NCI-H524 (cell line): ENCODE measurements at places on chromosomes 6 and 20.
A peak's percentile ranks its signal among the peaks of the same experiment; 100 is the strongest.

GRCh38 chr20:56716806-56717205 lies 87.7 kb downstream of the TFAP2C start:
- peak; percentile 46 for DNase-seq

GRCh38 chr6:160042788-160043301 lies 74.0 kb downstream of the IGF2R start:
- DNase-seq = no peak

DNA sequence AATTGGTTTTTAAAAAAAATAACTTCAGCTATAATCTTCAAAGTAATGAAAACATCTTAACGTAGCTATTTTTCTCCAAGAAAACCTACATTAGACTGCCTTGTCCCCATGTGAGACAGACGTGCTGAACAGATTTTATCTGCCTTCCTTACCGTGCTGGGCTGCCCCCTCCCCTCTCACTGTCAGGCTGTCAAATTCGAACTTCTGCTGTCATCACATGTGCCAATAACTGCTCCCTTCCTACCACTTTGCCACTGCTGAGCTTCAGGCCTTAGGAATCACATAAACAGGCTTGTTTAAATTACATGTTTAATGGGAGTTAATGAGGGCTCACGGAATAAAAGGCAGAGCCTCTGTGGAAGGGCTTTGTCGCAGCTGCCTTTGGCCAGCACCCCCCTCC lies 77.0 kb upstream of the NHSL1 start:
- peak; percentile 89 for DNase-seq

DNA sequence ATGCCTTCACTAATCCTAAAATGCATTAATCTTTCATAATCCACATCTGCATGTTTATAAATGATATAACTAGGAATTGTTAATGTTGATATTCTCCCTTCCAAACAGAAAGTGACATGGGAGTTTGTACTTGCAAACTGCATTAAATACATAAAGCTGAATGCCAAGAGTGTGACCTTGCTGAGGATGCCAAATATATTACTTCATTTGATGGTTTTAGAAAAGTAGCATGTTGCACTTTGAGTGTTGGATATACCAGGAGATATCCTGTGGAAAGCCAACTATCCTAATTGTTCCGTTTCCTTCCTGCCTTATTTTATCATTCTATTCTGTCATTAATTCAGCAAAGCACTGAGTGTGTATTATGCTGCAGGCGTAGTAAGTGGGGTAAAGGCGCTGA lies 229.8 kb downstream of the TMEM242 start:
- no peak for DNase-seq

DNA sequence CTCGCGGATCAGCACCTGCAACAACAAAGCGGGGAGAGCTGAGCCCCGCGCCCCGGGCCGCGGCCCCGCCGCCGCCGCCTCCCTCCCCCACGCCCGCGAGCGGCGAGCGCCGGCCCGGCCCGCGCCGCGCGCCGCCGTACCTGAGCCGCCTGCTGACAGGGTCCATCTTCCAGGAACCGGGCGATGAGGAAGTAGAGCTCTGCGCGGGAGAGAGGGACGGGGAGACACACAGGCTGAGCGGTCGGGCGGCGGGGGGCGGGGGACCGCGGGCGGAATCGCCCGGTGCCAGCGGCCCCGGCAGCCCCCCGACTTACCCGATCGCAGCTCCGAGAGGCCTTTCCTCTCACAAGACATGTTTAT lies 359 bp downstream of the PHIP start:
- DNase-seq = no peak

DNA sequence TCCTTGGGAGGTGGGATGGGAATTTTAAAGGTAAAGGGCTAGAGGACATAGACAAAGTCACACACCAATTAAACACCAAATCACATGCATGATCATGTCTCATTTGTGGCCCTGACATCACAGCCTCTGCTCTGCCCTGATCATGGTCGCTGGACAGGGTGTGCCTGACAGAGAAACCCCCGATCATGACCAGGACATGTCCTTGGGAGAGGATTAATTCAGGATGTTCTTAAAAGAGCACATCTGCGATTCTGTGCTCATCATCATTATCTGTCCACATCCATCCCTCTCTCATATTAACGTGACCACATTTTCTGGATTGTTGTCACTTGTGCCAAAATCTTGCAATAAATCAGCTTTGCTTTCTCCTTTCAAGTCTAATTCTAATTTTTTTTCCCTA lies 7.7 kb upstream of the PBOV1 start:
- DNase-seq = no peak
